Vagina (tissue), 2 donors: ENCODE measurements at places on chromosomes 6 and 20.

GRCh38 chr6:80767808-80768207 lies 661.3 kb downstream of the BCKDHB start:
- no peak for DNase-seq

- no peak for DNase-seq
These were observed 16.5 kb downstream of the NCOA7 start for GRCh38 chr6:125807293-125807692.

DNA sequence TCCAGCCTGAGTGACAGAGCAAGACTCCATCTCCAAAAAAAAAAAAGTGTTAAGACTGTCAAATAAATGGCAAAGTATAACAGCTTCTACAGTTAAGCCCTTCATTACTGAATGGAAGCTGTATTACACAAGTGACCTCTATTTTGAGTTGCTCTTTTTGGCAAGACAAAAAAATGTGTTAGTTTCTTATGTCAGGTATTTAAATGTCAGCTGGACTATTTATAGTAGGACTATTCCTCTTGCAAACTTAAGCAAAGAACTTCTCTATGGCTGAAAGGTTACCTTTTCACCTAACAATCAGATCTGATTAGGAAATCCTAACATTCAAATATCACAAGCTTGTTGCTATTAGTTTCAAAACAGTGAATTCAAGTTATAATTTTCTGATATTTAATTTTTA lies 12.4 kb downstream of the UBE2V1 start:
- no peak for DNase-seq

GRCh38 chr6:4561773-4562400 lies 214.3 kb upstream of the CDYL start:
- no peak for DNase-seq

DNA sequence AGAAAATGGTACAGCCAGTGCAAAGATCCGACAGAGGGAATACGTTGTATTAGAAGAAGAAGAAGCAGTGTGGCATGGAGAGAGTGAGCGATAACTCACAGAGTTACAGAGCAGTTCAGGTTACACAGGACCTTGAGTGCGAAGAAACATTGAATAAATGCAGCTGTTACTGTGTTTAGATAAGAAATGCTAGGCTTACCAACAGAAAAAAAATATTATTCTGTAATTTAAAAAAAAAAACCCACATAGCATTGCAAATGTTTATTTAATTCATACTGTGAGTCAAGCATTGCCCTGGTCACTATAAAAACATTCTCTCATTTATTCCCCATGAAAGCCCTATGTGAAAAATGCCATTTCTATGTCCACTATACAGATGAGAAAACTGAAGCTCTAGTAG lies 373.4 kb upstream of the EPHA7 start:
- no peak for DNase-seq

DNA sequence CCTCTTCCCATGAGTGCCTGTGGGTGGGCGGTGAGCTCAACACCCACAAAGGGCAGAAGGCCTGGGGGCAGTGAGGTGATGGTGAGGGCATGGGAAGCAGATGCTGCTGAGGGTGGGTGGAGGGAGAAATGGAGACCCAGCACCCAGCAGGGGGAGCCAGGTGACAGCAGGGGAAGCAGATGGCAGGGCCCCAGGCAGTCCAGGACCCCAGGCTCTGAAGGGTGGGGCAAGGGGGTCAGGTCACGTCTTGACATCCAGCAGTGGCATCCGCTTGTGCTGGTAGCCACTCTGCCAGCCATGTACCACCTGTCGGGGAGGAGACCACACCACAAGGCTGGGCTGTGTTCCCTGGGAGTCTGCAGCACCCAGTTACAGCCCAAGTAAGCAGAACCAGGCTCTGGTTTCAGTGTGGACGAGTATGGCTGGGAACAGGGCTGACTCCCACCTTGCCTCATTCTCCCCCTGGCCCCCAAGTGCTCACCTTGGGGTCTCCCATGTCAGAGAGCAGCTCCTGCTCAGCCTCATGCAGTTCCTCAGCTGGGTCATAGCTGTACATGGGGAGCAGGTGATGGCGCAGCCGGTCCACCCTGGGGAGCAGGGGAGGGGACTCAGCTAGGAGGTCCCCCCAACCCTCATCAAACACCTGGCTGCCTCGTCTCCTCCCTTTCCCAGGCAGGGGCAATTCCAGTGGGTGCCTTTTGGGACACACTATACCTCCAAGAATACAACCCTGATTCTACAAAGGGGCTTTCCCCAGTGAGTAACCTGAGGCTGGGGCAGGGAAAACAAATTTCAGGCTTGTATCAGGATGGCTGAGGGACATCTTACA lies 2.0 kb downstream of the SMIM29 start:
- no peak for DNase-seq

GRCh38 chr6:11067348-11067747 lies 23.2 kb upstream of the ELOVL2 start:
- DNase-seq = no peak

GRCh38 chr6:76682842-76683241 lies 610.4 kb upstream of the IMPG1 start:
- DNase-seq = no peak

- no peak for DNase-seq
These were observed 22.2 kb upstream of the MTRF1L start for GRCh38 chr6:153024709-153025017.

- DNase-seq = no peak
These were observed 107.6 kb upstream of the MCHR2 start for GRCh38 chr6:100101644-100102043.

DNA sequence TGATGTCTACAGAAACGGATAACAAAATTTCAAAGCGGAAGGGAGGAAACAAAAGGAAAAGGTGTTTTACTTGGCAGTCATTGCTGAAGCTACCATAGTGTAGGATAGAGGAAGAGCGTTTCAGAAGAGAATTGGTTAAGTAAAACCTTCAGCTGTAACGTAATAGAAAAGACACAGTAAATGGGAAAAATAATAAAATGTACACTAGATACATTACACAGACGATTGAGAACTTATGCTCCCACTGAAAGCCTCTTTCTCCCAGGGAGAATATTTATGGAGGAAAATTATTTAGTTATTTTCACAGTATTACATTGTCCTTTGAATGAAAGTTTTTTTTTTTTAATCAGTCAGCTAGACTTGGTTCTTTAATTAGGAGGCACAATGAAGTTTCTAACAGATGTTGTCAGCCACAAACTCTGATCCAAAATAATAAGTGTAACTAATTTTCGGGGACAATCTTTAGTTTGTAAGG lies 90.7 kb upstream of the PRDM1 start:
- no peak for DNase-seq

GRCh38 chr20:8129211-8129976 lies 2.7 kb upstream of the PLCB1 start:
- DNase-seq = no peak

DNA sequence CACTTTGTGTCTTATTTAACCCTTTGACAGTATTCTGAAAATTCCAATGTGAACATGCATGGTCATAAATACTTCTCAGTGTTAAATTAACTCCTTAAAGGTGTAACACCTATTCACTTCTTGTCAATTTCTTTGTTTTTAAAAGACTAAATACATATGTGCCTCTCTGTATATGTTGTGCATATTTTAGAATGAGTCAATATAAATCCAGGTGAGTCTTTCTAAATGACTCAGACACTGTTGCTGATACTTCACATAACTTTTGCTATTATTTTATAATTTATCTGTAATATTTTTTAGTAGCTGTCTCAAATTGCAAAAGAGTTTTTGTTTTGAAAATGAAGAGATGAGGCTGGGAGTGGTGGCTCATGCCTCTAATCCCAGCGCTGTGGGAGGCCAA lies 36.0 kb downstream of the TIAM2 start:
- no peak for DNase-seq

DNA sequence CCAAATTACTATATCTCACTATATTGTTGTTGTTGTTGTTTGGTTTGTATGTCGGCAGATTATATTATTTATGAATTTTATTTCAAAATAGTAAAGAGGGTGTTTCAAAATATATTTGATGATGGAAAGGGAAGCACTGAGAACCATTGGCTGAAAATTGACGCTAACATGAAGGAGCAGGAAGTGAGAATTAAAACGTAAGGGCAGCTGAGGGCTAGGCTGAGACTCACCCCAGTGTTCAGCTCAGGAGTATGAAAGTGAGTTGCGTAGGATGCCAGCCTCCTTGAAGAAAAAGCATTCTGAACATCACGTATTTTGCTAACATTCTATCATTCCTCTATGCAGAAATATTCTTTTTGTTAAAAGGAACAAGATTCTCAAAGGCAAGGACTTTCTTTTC lies 10.7 kb upstream of the IPCEF1 start:
- DNase-seq = no peak

- DNase-seq = no peak
These were observed 615.7 kb upstream of the CITED2 start for GRCh38 chr6:139990026-139990686.

DNA sequence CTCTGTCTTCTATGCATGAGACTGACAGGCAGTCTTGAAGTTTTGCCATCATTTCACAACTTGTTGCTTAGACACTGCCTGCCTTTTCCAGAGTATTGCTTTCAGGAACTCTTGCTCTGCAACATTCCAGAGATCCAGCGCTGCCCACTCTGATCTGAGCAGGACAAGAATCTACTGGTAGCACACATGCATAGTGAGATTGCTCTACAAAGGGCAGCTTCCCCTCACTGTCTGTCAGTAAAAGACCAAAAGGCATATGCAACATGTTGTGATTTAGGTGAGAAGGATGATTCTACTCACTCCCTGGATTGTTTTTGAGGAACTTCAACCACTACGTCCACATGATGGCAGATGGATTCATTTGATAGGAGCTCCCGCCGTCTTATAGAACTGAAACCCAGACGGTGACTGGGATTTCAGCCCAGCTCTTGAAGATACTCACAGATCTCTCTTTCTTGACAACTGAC lies 259.1 kb downstream of the ARID1B start:
- no peak for DNase-seq

DNA sequence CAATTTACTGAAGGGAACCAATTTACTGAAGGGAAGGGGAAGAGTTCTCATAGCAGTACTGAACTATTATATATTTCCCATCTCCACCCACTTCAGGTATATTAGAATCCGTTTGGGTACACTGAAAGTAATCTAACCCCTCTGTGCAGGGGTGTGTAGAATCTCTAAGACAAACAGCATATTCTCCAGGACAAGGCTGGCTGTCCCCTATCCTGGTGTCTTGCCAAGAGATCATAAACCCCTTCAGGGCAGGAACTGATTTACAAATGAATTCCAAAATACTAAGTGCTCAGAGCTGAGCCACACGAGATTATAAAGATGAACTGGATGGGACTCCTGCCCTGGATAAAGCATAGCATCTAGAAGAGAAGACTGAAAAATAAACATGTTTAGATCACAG lies 9.2 kb downstream of the ASF1A start:
- no peak for DNase-seq

- DNase-seq = no peak
These were observed 5.7 kb downstream of the TMEM151B start for GRCh38 chr6:44275749-44276648.

- DNase-seq = no peak
These were observed 37.3 kb downstream of the RBM38 start for GRCh38 chr20:57428324-57429158.

GRCh38 chr20:31968291-31969126 lies 558 bp downstream of the XKR7 start:
- DNase-seq = no peak

- DNase-seq = no peak
These were observed 13.5 kb upstream of the TRAM2 start for GRCh38 chr6:52590152-52590891.

- DNase-seq = no peak
These were observed 38.0 kb downstream of the SESN1 start for GRCh38 chr6:109056661-109057060.

DNA sequence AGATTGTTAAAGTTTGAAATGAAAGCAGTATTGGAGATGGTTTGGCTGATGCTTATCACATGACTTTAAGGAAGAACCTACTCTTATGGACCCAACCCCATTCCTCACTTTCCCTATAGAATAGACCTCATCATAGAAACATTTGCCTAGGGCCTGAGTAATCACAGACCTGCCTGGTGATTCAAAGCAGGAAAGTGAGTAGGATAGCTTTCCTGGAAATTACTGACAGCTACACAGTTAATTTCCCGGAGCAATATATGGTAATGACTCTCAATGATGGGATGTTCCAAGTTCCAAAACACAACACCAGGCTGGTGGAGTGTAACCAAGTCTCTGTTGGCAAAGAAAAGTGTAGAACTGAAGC lies 233.8 kb downstream of the SIM1 start:
- no peak for DNase-seq

- no peak for DNase-seq
These were observed 482.0 kb upstream of the CHD6 start for GRCh38 chr20:42100137-42100704.

- no peak for DNase-seq
These were observed 16.0 kb downstream of the RPS12 start for GRCh38 chr6:132830334-132830751.

DNA sequence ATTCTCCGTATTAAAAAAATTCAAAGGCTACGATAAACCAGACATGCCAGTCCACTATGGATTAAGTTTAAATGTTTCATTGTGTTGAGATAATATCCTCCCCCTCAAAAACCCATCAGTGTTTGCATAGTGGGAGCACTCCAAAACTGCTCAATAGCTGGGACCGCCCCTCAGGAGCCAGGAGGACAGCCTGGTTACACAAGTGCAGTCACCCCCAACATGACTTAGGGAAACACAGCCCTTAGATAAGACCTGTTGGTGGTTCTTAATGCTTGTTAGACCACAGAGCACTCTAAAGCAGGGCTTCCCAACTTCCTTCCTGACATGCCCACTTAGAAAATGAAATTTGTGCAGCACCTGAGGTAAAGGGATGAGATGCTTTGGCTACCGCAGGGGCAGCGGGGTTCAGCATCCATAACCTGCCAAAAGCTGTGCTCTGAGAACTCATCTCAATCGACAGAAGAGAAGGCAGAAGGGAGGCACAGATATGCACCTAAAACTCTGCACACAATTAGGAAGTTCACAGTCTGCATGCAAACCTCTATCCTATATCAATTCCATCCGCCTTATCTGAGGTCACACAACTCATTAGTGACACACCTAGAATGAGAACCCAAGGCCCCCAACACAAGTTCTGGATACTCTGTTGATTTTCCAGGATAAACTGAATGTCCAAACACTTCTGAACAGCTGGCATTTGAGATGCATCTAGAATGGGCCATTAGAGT lies 74.3 kb downstream of the RALGAPA2 start:
- no peak for DNase-seq

GRCh38 chr20:7850775-7851490 lies 89.3 kb downstream of the HAO1 start:
- DNase-seq = no peak

GRCh38 chr20:63620991-63621390 lies 5.9 kb downstream of the GMEB2 start:
- no peak for DNase-seq

DNA sequence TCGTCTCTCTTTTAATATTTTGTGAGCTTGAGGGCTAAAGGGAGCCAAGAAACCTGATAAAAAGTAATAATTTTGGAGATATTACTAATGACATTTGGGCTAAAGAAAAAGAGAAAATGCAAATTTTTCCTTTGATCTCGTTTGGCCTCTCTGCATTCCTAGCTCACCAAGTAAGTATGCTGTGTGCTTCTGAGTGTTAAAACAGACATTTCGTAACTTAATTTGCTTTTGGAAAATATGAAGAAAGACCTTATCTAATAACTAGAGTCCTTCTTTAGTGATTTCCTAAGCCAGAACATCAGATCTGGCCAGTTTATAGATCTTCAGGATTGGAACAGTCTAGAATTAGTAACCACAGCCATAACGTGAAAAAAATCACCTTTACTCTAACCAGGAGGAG lies 872.9 kb upstream of the SLC35B3 start:
- no peak for DNase-seq
